PC-9 (cell line): ENCODE measurements at places on chromosomes 2 and 18. TPM values are rescaled to one million over a fixed set of nuclear protein-coding genes. Genes with fewer than 3 reads are reported as not detected.

- H3K27me3 ChIP-seq, result no peaks in the 10 kb centered on the region
- H3K4me1 ChIP-seq, result peaks cover 27% of the 10 kb centered on the region
- no peaks in the 10 kb centered on the region for H3K36me3 ChIP-seq
- H3K4me3 ChIP-seq, result no peak overlapping the region
Observed at GRCh38 chr2:64866797-64867196, 122.4 kb upstream of the SLC1A4 start.

DNA sequence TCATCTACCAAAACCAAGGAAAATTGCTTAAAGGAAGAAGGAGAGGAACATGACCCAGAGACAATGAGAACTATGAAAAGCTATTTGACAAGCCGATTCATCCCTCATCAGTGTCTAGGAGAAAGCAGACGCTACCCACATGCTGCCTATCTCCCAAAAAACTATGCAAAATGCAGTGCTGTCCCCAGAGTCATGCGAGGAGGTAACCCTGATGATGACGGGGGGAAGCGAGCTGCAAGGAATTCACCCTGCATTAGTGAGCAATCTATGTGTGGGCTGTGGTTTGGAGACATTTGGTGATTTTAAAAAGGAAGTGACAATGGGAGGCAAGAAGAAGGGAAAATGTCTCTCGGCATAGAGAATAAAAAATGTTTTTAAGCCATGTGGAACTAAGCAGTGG is 472.7 kb downstream of the CMPK2 start:
- H3K36me3 ChIP-seq, result no peaks in the 10 kb centered on the region
- H3K27ac ChIP-seq, result no peak overlapping the region
- no peak overlapping the region for H3K4me3 ChIP-seq
- no peaks in the 10 kb centered on the region for H3K27me3 ChIP-seq
- no peaks in the 10 kb centered on the region for H3K4me1 ChIP-seq

DNA sequence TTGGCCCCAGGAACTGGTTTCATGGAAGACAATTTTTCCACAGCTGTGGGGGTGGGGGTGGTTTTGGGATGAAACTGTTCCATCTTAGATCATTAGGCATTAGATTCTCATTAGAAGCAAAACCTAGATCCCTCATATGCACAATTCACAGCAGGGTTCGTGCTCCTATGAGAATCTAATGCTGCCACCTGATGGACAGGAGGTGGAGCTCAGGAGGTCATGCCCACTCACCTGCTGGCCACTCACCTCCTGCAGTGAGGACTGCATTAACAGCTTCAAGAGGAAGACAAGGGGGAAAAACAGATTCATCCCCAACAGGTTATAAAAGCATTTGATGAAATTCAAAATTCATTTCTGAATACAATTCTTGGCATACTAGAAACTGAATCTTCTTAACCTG is 38.5 kb downstream of the THAP4 start:
- no peaks in the 10 kb centered on the region for H3K4me1 ChIP-seq
- no peaks in the 10 kb centered on the region for H3K27me3 ChIP-seq
- H3K27ac ChIP-seq, result no peak overlapping the region
- H3K36me3 ChIP-seq, result no peaks in the 10 kb centered on the region; the same call in 1 of the 2 replicates

- no peak overlapping the region for H3K4me3 ChIP-seq
- no peak for DNase-seq
- no peaks in the 10 kb centered on the region for H3K4me1 ChIP-seq
- no peaks in the 10 kb centered on the region for H3K36me3 ChIP-seq
- H3K27ac ChIP-seq, result no peak overlapping the region
Observed at GRCh38 chr2:76406134-76406855, 695.6 kb upstream of the GCFC2 start.

GRCh38 chr2:168357797-168358472 is 98.1 kb upstream of the CERS6 start:
- no peak for DNase-seq
- H3K4me1 ChIP-seq, result no peaks in the 10 kb centered on the region
- H3K27ac ChIP-seq, result no peak overlapping the region
- H3K4me3 ChIP-seq, result no peak overlapping the region

DNA sequence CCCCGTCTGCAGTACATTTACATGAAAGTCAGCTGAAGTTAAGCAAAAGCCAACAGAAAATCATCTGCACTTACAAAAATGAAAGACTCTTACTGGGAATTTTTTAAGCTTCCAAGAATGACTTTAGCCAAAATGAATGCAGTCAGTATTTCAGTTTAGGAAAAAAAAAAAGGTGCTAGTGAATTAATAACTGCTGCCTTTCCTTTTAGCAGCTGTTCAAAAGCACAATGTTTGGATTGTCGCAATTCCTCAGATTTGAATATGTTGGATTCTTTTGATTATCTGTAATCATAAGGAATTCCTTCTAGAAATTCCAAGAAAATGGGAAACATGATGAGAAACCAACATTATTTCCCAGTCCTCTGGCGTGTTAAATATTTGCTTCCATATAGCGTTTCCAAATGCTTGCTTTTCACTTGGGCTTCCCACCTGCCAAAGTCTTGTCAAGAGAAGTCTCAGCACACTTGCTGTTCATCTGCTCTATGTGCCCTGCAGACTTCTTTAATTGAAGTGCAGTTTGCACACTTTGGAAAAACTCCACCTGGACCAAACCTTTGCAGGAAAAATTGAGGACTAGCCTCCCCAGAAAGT is 653.0 kb upstream of the SLC39A10 start:
- no peaks in the 10 kb centered on the region for H3K4me1 ChIP-seq
- H3K4me3 ChIP-seq, result no peak overlapping the region
- no peak for DNase-seq
- H3K36me3 ChIP-seq, result no peaks in the 10 kb centered on the region
- no peak overlapping the region for H3K27ac ChIP-seq
- no peaks in the 10 kb centered on the region for H3K27me3 ChIP-seq

DNA sequence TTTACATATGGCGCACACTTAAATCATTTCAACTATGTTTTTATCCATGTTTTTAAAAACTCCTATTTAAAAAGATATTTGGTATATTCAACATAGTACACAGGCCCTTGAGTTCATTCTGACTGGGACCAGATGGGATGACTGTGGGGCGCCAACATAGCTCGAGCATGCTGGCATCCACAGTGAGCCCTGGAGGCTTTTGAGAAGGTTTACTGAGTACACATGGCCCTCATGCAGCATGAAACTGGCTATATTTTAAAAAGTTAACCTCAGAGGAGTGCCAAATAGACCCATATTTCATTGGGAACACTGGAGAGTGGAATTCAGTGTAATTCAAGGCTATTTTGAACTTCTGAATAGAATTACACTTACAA is 83.6 kb downstream of the CCDC85A start:
- H3K4me1 ChIP-seq, result no peaks in the 10 kb centered on the region
- no peak overlapping the region for H3K27ac ChIP-seq
- H3K27me3 ChIP-seq, result no peaks in the 10 kb centered on the region
- H3K36me3 ChIP-seq, result no peaks in the 10 kb centered on the region

GRCh38 chr2:158997037-158997790 is 28.8 kb downstream of the TANC1 start:
- no peaks in the 10 kb centered on the region for H3K36me3 ChIP-seq
- no peak overlapping the region for H3K27ac ChIP-seq
- H3K27me3 ChIP-seq, result no peaks in the 10 kb centered on the region
- DNase-seq, result no peak
- peaks cover 59% of the 10 kb centered on the region for H3K4me1 ChIP-seq

- DNase-seq, result peak; percentile 24
- peaks cover 20% of the 10 kb centered on the region for H3K4me1 ChIP-seq
- H3K36me3 ChIP-seq, result no peaks in the 10 kb centered on the region
- peak overlapping the region; percentile 94 for H3K27ac ChIP-seq
Observed at GRCh38 chr18:51531501-51531900, 334.0 kb upstream of the MEX3C start.

DNA sequence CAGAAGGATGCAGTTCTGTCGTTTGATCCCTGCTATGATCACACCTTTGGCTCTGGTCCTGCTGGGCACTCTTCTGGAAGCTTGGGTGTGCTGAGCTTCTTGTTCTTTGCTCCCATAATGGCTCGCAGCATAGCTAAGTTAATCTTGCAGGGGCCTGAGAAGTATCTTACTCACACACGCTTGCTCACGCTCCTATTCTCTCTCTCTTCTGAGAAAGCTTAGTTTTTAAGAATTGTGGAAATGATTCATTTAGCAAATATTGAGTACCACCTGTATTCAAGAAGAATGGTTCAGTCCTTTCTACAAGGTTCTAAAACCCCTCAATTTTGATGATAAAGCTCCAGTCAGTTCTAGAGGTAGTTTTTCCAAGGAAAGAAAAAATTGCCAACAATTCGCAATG is 40.6 kb downstream of the XRCC5 start:
- H3K36me3 ChIP-seq, result peaks cover 88% of the 10 kb centered on the region
- H3K4me3 ChIP-seq, result no peak overlapping the region
- H3K27me3 ChIP-seq, result no peaks in the 10 kb centered on the region
- no peak overlapping the region for H3K27ac ChIP-seq
- no peaks in the 10 kb centered on the region for H3K4me1 ChIP-seq

GRCh38 chr2:234130777-234131181 is 80.3 kb downstream of the SPP2 start:
- H3K36me3 ChIP-seq, result no peaks in the 10 kb centered on the region
- no peak for DNase-seq
- H3K4me3 ChIP-seq, result no peak overlapping the region
- H3K4me1 ChIP-seq, result peaks cover 8% of the 10 kb centered on the region
- H3K27ac ChIP-seq, result no peak overlapping the region
- no peaks in the 10 kb centered on the region for H3K27me3 ChIP-seq

DNA sequence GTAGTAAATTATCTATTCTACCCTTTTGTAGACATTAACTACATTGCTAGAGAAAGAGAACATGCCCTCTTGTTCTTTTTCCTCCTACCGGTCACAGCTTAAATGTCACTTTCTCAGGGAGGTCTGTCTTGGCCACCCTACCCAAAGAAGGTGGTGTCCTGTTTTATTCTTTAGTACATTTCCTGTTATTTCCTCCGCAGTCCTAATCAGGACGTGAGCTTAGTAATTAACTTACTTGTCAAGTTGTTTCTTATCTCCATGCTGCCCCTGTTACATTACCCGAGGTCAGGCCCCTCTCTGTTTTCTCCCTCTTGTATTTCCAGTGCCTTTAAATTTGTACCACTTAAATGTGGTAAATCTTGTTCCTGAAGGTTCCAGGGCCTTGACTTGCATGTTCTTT is 73.7 kb upstream of the RMDN2 start:
- H3K4me3 ChIP-seq, result no peak overlapping the region
- no peaks in the 10 kb centered on the region for H3K27me3 ChIP-seq
- DNase-seq, result no peak
- H3K36me3 ChIP-seq, result no peaks in the 10 kb centered on the region
- no peak overlapping the region for H3K27ac ChIP-seq
- no peaks in the 10 kb centered on the region for H3K4me1 ChIP-seq

DNA sequence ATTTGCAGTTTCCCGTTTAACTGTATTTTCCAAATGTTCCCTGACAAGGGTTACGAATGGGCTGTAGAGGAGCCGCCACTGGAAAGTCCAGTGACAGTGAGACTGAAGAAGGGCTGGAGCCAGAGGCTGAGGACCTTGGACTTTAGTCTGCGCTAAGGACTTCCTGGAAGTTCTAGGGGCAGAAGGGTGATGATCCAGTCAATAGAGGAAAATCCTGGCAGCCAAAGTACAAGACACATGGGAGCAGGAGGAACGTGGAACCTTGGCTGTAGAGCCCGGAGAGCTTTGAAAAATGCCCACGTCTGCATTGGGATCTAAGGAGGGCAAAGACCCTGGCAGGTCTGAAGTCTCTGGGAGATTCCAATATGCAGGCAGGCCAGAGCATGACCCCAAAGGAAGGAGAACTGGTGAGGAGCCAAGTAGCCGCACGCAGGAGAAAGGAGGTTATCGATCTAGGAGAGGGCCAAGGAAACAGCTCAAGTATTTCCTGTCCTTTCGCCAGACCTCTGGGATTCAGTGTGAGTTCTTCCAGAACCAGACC is 28.5 kb downstream of the MBP start:
- H3K36me3 ChIP-seq, result peaks cover 27% of the 10 kb centered on the region; the same call in 1 of the 2 replicates
- no peaks in the 10 kb centered on the region for H3K27me3 ChIP-seq
- DNase-seq, result no peak
- H3K4me1 ChIP-seq, result peaks cover 52% of the 10 kb centered on the region
- H3K4me3 ChIP-seq, result no peak overlapping the region

- H3K27ac ChIP-seq, result no peak overlapping the region
- no peaks in the 10 kb centered on the region for H3K27me3 ChIP-seq
- no peaks in the 10 kb centered on the region for H3K36me3 ChIP-seq
- H3K4me3 ChIP-seq, result no peak overlapping the region
- DNase-seq, result no peak
Observed at GRCh38 chr2:145323512-145323911, 803.6 kb upstream of the ZEB2 start.

- no peak overlapping the region for H3K27ac ChIP-seq
- no peak overlapping the region for H3K4me3 ChIP-seq
- no peaks in the 10 kb centered on the region for H3K27me3 ChIP-seq
- H3K36me3 ChIP-seq, result no peaks in the 10 kb centered on the region
- DNase-seq, result no peak
Observed at GRCh38 chr2:43749583-43749982, 24.3 kb upstream of the DYNC2LI1 start.

The PRSS56 gene
- total RNA-seq, result not detected in 2 replicates

The COL5A2 gene
- total RNA-seq, result 0.35 and 0.55 TPM in 2 replicates

DNA sequence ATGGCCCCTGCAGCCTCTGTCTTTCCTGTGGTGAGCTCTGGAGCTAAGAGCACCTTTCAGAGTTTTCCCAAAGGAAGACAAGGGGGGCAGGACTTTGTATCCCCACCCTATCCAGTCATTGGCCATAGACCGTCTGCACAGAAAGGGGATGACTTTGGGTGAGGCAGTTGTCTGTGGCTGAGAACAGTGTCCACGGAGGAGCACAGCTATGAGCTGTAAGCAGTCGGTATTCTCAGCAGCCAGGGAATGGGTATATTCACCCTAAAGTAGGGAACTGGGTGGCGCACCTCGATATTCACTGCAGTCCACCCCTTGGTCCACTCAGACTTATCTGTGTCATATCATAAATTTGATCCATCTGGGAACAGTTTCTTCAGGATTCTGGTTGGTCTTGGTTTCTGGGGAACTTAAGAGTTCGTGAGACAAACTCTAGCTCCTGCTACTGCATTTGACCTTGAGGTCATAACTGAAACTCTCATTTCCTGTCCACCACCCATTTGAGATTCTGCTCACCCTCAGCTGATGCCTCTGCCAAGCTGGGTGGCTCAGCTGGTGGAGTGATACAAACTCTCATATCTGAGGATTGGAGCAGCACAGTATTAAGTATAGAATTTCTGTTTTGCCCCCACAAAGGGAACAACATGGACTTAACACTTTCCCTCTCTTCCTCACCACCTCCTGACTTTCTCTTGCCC is 45.2 kb upstream of the SCG2 start:
- H3K36me3 ChIP-seq, result no peaks in the 10 kb centered on the region
- no peak overlapping the region for H3K4me3 ChIP-seq
- H3K4me1 ChIP-seq, result no peaks in the 10 kb centered on the region
- H3K27me3 ChIP-seq, result no peaks in the 10 kb centered on the region

GRCh38 chr2:35080231-35080910 is 1275.2 kb upstream of the CRIM1 start:
- H3K27me3 ChIP-seq, result no peaks in the 10 kb centered on the region
- no peaks in the 10 kb centered on the region for H3K4me1 ChIP-seq
- no peak overlapping the region for H3K27ac ChIP-seq
- no peak for DNase-seq

The GCG gene
- total RNA-seq, result not detected in 2 replicates

DNA sequence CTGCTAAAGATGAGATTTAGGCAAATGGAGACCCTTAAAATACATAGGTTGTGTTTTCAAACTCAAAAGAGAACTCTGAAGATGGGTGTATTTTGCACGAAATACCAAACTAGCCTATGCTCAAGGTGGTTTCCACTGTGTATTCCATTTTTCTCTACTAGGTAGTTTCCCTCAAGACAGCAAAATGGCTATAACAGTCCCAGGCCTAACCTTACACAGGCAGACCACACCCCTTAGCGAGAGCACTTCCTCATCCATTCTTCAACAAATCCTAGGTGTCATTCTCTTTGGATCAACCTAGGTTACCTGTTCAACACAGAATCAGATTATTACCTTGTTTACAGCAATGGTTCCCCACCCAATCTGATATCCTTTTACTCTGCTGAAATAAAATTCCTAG is 42.6 kb downstream of the HNRNPLL start:
- no peaks in the 10 kb centered on the region for H3K27me3 ChIP-seq
- DNase-seq, result no peak
- H3K4me1 ChIP-seq, result no peaks in the 10 kb centered on the region
- no peak overlapping the region for H3K4me3 ChIP-seq
